ENCODE measurements at places on chromosomes 5 and 9.

GRCh38 chr9:88586452-88586851 is 51.5 kb downstream of the NXNL2 start:
- no peak for DNase-seq

- no peak for DNase-seq
Measured at GRCh38 chr9:71690063-71690688, 78.1 kb downstream of the CEMIP2 start.

DNA sequence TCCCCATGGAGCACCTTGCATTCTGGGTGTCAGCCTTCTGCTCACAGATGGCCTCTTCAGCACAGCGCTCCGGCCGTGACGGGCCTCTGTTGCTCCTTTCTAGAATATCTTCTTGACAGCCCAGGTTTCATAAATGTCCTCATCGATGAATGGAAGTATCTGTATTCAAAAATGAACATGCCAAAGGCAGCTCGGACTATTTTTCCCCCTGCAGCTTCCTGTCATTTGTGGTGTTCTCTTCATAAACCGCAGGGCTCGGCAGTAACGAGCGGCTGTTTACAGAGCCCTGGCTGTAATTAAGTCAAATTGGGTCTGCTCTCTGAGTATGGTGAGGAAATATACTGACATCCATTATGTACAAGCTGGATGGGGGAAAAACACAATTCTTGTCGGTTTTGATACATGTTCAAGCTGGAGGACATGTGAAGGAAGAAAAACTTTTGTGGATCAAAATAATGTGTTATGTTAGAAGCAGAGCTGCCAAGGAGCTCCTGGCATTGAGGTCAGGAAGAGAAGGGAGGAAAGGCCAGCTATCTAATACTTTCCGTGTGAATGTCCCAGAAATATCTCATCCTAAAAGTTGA is 154.1 kb upstream of the CD180 start:
- DNase-seq, result no peak

GRCh38 chr5:82560561-82560960 is 282.4 kb upstream of the RPS23 start:
- no peak for DNase-seq

DNA sequence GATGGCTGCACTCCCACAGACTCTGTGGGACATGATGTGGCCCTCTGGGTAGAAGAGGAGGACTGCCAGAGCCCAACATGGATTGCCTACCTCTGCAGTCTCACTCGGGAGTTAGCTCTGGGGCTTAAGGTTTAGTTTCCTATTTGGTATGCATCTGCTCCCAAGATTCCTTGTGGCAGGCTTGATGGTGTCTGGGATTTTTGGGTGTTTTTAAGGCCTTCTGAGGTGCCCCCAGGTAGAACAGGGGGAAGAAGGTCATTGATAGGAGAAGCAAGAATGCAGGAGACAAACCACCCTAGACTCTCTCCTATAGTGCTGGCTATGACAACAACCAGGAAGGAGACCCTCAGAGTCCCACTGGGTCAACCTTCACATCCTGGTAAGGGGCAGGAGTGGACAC is 46.7 kb upstream of the CXCL14 start:
- no peak for DNase-seq

DNA sequence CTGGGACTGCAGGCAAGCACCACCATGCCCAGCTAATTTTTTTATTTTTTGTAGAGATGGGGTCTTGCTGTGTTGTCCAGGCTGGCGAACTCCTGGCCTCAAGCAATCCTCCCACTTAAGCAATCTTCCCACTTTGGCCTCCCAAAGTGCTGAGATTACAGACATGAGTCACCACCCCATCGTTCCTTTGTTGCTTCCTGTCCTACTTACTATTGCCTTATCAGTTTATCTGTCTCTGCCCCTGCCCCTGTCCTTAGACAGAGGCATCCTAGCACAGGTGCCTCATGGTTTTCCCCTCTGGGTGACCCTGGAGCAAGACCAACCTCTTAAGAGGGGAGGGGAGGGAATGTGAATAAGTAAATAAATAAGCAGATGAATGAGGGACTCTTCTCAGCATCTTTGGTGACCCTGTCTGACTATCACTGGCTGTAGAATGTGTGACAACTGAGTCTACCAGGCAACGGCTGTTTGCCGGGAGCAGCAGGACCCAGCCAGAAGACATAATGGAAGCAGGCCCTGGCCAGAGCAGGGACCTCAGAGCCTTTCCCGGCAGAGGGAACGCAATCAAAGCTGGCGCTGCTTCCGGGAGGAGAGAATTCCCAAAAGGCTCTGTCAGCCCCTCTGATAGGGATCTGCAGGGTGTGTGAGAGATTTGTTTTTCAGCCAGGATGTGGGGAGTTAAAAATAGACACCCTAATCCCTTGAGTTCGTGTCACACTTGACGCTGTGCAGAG is 43.8 kb upstream of the DAB2IP start:
- no peak for DNase-seq

DNA sequence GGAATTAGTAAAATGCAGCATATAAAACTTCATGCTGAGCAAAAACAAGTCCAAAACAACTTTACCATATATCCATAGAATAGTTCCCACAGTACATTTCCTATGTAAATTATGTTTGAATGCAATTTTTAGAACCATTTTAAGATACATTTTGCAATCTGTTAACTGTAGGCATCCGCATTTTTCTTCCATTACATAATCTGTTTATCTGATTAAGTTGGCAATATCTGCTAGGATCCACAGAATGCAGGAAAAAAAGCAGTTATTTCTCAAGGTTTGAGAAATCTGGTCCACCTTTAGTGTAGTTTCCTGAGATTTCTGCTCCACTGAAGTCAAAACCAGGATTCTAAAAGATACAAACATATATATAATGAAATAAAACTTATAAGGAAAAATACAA is 6.2 kb downstream of the NUDCD2 start:
- no peak for DNase-seq

- no peak for DNase-seq
Measured at GRCh38 chr5:77751328-77752023, 24.7 kb downstream of the TBCA start.

GRCh38 chr9:95167998-95168397 is 149.5 kb downstream of the FANCC start:
- peak; percentile 61 for DNase-seq

DNA sequence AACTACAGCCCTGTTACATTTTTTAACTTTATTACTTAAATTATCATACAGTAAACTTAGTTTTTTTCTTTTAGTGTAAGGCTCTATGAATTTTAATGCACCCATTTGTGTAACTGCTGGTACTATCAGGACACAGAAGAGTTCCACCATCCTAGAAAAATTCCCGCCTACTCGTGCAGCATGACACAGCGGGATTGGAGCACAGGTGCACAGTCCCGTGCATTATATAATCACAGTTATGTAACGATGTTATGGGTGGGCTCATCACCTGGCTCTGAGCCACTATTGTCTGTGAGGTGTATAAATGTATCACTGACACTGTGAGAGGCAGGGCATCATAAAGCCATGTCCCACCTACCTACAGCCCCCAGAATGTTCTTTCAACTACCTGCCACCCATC is 80.7 kb downstream of the DRD1 start:
- DNase-seq, result no peak

- DNase-seq, result no peak
Measured at GRCh38 chr5:87121304-87122150, 146.2 kb upstream of the RASA1 start.

GRCh38 chr9:125910286-125910685 is 163.1 kb downstream of the PBX3 start:
- DNase-seq, result peak; percentile 26

DNA sequence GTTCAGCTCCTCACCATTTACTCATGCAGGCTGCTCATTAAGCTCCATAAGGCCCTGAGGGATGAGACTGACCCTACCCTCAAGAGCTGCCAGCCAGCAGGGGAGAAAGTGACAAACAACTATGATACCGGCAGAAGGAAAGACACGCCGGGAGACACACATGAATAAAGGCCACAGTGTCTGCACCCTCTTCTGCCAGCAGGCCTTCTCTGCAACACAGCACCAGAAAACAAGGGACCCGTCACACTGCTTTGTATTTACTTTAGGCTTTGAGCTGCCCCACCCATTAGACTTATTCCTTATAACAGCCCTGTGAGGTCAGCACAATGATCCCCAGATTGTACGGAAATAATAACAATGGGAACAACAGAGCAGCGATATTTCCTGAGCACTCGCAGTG is 7.2 kb downstream of the GABBR2 start:
- no peak for DNase-seq

GRCh38 chr9:106596984-106597383 is 266.0 kb upstream of the ZNF462 start:
- no peak for DNase-seq

GRCh38 chr5:180809403-180810209 is 7.0 kb upstream of the MGAT1 start:
- peak; percentile 97 for DNase-seq

GRCh38 chr5:17360879-17361278 is 137.2 kb upstream of the TAF11L2 start:
- no peak for DNase-seq

DNA sequence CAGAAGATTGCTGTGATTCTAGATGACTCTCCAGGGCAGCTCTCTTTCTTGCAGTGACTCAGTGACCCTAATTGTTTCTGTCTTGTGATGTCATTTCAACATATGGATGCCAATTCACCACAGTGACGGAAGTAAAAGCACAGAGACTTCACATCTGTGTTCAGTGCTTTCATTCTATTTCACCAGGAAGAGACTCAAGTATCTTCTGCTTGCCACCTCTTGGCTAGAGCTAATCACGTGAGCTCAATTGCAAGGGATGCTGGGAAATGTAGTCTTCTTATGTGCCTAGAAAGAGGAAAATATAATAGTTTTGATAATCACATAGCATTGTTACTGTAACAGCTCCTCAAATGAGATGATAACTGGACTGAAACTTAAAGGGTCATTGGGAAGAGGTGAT is 453.3 kb upstream of the KLF4 start:
- DNase-seq, result no peak

DNA sequence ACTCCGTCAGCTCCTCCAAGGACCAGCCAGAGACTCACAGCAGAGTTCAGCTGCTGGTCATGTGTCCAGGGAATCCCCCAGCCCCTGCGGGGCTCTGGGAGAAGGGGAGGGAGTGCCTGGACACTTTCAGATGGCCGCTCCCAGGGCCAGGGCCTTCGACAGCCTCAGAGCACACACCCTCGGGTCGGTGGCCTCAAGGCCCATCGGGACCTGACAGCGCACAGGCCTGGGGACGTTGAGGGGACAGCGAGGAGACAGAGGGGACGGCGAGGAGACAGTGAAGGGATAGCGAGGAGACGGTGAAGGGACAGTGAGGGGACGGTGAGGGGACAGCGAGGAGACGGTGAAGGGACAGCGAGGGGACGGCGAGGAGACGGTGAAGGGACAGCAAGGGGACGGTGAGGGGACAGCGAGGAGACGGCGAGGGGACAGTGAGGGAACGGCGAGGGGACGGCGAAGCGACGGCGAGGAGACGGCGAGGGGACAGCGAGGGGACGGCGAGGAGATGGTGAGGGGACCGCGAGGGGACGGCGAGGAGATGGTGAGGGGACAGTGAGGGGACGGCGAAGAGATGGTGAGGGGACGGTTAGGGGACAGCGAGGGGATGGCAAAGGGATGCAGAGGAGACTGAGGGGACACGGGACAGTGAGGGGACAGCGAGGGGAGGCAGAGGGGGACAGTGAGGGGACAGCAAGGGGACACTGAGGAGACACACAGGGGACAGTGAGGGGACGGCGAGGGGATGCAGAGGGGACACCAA is 47.3 kb downstream of the SLC12A7 start:
- DNase-seq, result no peak

DNA sequence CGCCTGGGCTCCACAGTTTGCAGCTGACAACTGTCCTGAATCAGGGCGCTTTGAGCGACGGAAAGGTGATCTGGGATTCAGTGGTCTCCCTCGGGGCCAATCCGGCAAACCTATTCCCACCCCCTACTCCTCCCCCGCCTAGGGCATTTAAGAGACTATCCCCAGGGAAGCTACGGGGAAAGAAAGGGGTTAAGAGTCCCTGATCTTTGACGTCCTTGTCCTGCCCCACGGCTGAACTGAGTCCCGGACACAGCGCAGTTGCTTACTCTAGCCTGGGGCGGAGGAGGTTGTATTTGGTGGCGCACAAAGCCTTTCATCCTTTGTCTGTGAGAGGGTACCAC is 3.4 kb downstream of the RORB start:
- DNase-seq, result no peak

DNA sequence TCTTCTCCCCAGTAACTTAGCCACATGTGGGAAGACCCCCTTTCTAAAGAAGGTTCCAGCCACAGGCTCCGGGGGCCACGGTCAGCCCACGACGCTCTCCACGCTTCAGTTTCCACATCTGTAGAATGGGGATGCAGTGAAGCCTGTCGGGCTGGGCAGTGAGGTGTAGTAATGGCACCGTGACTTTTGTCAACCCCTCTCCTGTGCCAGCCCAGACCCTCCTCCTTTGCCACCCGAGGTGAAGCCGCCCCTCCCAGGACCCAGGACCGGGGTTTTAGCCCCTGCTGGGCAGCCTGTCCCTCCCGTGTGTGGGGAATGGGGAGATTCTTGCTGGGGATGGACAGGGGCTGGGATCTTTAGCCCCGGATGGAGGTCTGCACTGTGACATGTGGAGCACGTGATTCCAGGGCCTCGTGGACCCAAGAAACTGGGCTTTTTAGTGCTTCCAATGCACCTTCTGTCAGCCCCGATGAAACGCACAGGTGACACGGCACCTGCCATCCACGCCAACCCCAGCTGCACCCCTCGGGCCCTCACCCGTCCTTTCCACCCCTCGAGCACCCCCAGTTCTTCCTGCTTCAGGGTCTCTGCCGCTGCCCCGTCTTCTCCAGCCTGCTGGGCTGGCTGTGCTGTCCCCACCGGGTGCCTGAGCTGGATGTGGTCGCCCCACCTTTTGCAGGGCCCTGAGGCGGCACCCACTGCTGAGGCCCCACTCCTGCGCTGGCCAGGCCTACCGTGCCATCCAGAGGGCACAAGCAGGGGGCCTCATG is 13.4 kb upstream of the RNU6ATAC start:
- no peak for DNase-seq

DNA sequence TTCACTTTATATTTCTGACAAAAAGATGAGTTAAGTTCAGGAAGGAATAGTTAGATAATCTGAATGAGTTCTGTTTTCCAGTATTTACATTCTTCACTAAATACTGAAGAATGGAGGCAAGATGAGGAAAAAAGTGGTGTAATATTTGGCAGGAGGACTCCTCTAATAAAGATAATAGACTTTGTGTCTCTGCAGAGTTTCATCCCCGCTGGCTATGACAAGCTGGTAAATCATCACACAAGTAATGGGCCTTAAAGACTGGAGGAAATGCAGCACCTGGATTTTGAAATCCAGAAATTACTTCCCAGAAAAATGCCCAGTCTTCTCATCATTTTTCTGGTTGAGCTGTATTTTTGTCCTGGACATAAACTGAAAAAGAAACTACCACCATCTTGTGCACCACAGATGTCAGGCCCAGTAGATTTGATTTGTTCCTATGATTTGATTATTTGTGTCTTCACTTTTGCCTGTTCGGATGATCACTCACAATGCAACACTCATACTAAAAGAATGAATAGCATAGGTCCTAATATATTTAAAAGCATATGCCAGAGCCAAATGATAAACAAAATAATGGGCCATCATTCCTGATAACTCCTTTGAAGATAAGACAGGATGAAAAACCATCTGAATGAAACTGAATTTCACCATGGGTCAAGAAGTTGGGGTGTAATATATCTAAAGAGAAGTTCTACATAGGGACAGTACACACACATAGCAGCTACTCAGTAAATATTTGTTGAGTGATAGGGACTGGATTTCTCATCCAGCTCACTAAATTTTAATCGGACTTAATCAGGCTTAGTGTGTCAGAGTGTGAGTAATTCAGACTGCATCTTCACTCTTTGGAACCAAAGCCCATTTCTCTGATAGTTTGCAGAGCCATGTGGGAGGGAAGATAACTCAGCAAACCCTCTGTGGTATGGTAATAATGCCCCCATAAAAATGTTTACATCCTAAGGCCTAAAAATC is 200.5 kb downstream of the HINT1 start:
- DNase-seq, result no peak
